Activated T-helper 1 cell treated with anti-CD3 and anti-CD28 coated beads, Interleukin-2, amount 50 U/mL, for 16 hours (primary cell): ENCODE measurements at places on chromosomes 1 and 21.

DNA sequence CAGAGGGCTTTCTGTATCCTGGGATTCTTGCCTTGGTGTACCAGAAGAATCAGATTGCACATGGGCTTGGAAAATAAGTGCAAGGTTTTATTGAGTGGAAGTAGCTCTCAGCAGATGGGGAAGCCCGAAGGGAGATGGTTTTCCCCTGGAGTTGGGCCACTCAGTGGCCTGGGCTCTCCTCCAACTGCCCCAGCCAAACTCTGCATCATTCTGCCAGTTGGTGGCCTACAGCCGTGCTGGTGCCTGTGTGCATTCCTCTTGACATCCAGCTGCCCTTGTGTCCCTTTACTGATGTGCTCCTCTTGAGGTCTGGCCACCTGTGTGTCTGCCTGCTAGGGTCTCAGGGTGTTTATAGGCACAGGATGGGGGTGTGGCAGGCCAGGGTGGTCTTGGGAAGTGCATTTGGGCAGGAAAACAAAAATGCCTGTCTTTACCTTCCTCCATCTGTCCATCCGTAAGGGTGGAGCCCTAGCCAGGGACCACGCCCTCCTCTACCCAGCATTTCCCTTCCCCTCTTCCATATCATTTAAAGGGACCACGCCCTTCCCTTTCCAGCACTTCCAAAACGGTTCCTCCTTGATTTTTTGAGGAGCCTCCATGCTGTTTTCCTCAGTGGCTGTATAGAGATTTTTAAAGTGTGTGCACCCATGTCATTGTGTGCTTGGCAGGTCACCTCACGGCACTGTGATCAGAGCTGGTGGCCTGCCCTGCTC, 18.9 kb downstream of the SNAP47 start:
- DNase-seq, result no peak

GRCh38 chr21:36891692-36892091, 74.8 kb downstream of the HLCS start:
- DNase-seq, result no peak

DNA sequence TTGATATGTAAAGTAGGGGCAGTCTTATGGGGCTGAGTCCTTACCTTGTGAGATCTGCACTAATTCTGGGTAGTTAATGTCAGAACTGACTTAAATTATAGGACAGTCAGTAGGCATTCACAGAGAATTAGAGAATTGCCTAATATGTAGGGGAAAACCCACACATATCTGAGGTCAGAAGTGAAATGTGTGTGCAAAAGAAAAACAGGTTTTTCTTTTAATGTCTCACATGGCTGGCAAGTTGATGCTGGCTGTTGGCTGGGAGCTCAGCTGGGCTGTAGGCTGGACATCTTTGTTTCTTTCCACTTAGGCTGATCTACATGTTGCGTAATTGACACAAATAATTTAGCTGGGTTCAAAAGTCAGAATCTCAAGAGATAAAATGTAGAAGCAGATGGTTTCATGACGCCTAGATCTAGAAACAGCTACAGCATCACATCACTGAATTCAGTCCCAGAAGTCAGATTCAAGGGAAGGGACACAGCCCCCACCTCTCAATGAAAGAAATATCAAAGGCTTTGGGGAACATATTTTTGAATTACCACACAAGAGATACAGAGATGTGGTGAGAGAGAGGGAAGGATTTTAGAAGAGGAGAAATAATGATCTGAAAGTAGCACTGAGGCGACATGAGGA, 98.9 kb downstream of the TNFSF18 start:
- DNase-seq, result no peak

GRCh38 chr1:112317611-112318062, 78.4 kb upstream of the CTTNBP2NL start:
- DNase-seq, result no peak

DNA sequence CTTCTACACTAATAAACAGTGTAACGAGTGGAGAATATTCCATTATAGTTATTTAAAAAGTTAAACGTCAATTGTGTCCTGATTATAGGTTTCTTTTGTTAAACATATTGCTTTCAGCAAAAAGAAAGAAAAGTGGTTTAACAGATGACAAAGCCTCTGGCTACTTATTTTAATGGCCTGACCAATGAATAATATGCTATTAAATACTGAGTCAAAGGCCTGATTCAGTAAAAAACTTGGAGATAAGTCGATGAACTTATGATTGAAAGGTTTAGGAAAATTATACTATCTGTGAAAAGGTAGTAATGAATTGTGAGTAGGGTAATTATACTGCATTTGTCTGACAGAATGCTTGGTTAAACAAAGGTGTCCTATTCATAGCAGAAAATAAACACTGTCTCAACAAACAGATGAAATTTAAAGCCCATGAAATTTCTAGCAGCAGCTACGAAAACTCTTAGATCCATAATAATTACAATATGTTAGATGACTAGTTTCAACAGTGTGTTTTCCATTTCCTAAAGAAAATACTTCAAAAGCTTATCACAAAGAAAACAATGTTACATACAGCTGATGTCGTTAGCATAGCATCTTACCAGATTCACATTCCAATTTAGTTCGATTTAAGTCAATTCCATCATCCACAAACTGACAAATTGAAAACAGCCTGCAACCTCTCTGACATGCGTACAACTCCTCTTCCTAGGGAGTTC, 6.2 kb downstream of the TMEM59 start:
- no peak for DNase-seq

- no peak for DNase-seq
Measured at GRCh38 chr1:156599811-156600210, 1.5 kb downstream of the GPATCH4 start.

DNA sequence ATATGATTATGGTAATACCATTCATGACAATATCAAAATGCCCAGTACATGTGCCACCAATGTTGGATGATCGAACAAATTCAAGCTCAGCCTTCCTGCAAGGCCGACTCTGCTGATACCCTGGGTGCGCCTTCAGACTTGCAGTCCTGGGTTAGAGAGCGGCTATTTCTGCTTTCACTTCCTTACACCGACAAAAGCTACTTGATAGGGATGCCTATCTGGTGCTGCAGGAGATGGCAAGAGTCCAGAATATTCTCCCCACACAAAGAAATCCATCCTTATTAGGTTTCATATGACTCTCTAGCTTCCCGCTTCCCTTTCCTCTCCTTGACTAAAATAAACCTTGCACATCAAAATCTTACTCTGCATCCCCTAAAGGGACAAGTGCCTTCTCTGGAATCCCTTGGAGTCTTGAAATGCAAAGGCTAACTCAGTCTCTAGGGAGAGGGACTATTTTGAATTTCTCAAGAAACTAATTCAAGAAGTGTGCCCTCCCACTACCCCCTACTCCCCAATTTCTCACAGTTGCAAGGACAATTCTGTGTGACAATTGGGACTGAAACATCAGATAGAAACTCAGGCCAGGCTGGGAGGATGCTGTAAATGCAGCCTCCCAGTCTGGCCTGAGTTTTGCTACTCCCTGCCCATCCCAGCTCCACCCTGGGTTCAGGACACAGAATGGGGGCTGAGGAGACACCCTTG, 103.1 kb upstream of the USP24 start:
- no peak for DNase-seq

- no peak for DNase-seq
Measured at GRCh38 chr1:111553196-111553595, 49.8 kb upstream of the ADORA3 start.

GRCh38 chr1:2933431-2934155, 87.7 kb upstream of the ACTRT2 start:
- DNase-seq, result no peak

DNA sequence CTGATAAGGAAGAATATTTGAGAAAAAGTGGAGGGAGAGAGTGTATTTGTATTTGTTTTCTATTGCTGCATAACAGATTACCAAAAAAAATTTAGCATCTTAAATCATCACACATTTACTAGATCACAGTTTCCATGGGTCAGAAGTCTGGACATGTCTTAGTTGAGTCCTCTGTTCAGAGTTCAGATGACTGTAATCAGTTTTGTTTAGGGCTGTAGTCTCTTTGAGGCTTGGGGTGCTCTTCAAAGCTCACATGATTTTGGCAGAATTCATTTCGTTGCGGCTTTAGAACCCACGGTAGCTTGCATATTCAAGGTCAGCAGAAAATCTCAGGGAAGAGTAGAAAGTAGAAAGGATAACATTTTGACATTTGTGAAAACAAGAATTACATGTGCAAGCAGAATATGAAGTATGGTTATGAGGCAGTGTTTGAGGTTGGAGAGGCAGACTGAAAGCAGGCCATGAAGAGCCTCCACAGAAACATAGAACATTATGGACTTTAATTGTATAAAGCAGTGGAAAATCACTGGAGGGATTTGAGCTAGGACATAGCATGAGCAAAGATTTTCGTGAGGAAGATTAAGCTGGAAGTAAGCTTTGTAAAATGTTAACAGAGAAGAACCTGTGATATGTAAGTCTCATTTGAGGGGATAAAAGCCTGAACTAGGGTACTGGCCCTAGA, 110.6 kb upstream of the GPR52 start:
- no peak for DNase-seq

DNA sequence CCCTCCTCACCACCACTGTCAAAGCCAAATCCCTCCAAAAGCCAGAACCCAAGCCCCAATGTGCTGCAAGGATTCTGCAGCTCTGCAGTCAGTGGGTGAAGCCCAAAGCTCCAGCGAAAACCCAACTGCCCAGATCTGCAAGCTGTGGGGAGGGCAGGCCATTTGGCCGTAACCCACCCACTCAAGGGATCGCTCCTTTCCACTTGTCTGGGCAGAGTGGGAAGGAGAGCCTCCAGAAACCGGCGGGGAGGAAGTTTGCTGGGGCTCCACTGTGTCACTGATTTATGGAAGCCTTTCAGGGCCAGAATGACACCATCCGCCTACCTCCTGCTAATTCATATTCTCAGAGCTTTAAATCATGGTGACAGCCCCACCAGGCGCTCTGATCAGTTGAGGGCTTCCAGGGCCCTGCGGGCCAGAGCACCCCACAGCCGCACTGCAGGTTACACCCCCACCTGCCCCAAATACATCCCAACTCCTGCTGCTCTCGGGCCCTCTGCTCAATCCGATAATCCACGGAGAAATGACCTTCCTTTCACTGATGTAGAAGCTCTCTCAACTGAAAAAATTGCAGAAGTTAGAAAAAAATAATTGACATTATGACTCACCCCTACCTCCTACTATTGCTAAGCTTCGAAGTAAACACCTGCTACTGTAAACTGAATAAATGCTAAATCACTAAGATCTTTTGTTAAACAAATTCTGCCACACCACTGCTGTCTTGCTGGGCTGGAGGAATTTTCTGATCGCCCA, 40.6 kb upstream of the RAB4A start:
- no peak for DNase-seq

- no peak for DNase-seq
Measured at GRCh38 chr1:156581661-156582387, 2.3 kb downstream of the TTC24 start.

GRCh38 chr1:2583871-2584351, 2.7 kb upstream of the PRXL2B start:
- no peak for DNase-seq

GRCh38 chr1:33634806-33635205, 162.4 kb downstream of the ZSCAN20 start:
- no peak for DNase-seq

GRCh38 chr1:33281554-33282303, 25.4 kb downstream of the ZNF362 start:
- no peak for DNase-seq

- DNase-seq, result no peak
Measured at GRCh38 chr1:9417695-9418094, 121.6 kb upstream of the SLC25A33 start.

- no peak for DNase-seq
Measured at GRCh38 chr1:52234708-52235107, 92.8 kb downstream of the ZFYVE9 start.

GRCh38 chr21:45392573-45392971, 12.4 kb upstream of the COL18A1 start:
- DNase-seq, result no peak

DNA sequence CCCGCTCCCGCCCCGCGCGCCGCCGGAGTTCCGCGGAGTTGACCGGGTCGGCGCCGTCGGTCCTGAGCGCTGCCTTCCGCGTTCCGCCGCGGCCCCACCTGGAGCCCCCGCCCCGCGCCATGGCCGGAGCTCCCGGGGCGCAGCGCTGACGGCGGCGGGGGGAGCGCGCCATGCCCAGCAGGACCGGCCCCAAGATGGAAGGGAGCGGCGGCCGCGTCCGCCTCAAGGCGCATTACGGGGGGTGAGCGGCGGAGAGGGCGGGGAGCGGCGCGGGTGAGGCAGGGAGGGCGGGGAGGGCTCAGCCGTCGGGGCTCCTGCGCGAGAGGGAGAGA, 216 bp downstream of the PRKCZ start:
- no peak for DNase-seq

GRCh38 chr1:156402331-156403020, 33.5 kb downstream of the RHBG start:
- DNase-seq, result no peak

DNA sequence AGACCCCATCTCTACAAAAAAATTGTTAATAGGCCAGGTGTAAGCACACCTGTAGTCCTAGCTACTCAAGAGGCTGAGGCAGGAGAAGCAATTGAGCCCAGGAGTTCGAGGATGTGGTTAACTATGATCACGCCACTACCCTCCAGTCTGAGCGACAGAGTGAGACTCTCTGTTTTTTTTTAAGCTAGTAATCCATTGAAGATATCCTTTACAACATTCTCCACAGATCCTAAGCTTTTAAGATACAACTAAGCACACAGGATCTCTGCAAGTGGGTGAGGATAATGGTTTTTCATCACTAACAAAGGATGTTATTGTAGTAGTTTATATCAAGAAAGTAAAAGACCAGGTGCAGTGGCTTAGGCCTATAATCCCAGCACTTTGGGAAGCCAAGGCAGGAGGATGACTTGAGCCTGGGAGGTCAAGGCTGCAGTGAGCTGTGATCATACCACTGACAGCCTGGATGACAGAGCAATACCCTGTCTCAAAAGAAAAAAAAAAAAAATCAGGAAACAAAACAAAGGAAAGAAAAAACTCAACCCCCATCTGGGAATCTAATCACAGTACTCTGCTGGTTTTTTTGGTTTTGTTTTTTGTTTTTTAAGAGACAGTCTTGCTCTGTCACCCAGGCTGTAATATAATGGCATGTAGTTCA, 166.1 kb downstream of the RERE start:
- DNase-seq, result no peak
